H4 (cell line): ENCODE measurements at places on chromosomes 13 and 19.

DNA sequence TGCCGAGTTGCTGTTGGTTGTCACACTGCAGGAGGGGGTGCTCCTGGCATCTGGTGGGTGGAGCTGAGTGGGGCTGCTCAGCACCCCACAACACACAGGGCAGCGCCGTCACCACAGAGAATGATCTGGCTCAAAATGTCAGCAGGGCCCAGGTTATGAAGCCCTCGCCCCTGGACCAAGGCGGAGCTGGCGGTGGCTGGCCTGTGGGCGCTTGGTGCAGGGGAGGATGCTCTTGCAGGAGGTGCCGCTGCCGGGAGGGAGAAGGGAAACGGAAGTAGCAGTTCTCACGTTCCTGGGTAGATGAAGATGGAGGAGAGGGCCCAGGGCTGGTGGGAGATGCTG lies 14.2 kb upstream of the LENG8 start:
- DNase-seq = no peak

- DNase-seq = no peak
These were observed 17.9 kb downstream of the RCBTB1 start for GRCh38 chr13:49567491-49567890.

GRCh38 chr19:45154064-45154827 lies 6.5 kb downstream of the NKPD1 start:
- DNase-seq = peak; percentile 70

DNA sequence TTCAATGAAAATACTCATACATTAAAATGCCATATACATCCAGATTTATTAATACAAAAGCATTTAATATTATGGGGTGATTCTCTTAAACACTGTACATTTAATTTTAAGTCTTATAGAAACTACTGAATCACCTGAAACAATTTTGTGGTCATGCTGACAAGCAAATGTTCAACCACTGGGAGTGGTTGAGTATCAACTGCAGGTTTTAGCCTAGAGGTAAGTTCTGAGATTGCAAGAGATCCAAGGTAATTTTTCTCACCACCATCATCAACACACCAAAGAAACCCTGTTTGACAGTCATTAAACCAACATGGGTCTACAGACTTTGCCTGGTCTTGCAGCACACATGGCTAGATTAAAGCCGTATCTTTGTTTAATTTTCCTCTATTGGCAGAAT lies 196.3 kb downstream of the LHFPL6 start:
- no peak for DNase-seq

- no peak for DNase-seq
These were observed 218.3 kb upstream of the MAB21L1 start for GRCh38 chr13:35694549-35695447.

DNA sequence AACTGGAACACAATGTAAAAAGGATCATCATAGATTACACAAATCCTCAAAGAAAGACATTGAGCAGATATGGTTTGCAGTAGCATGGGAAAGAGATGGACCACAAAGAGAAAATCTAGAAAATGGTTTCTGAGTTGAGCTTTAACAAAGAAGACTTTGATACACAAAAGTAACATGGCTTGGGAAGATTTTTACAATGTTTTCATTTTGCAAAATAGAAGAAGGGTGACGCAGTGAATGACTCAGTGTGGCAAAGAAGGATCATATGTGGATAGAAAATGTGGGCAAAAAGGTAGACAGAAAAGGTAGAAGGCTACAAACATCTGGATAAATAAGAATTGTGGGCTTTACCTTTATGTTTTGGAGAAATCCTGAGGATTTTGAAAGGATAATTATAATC lies 1220.5 kb downstream of the PCDH17 start:
- DNase-seq = no peak

DNA sequence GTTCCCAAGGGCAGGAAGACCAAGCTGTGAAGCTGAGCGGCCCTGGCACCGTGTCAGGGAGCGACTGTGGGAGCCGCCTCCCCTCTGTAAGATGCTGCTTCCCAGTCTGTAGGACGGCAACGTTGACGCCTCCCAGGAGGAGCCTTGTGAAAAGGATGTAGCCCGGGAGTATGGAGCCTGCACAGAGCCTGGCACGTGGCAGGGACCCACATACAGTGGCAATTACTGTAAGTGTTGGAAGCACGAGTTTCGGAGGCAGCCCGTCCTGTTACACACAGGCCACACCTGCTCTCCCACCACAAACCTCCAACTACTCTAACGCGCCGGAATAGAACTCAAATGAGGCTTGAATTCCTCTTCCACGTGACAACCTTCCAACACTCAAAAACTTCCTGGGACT lies 6.6 kb downstream of the RAB20 start:
- DNase-seq = no peak

DNA sequence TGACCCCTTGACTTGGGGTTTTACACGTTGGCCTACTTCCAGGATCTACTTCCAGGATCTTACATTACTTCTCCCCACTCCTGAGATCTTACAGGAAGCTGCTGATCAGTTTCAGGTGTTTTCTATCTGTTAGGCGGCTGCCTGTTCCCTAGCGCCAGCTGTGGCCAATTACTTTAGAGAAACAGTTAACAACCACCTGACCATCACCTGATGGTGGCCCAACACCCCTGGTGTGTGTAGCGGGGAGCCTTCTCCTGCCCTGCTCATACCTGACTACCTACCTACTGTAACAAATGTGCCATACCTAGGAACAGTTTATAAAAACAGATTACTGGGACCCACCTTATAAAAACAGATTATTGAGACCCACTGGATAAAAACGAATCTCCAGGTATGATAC lies 2.8 kb upstream of the POP4 start:
- no peak for DNase-seq

- peak; percentile 5 for DNase-seq
These were observed 496.7 kb downstream of the EFNB2 start for GRCh38 chr13:106038752-106039151.

GRCh38 chr13:113562844-113563243 lies 21.7 kb upstream of the TFDP1 start:
- no peak for DNase-seq
